ENCODE measurements at places on chromosomes 4 and X. TPM values are rescaled to one million over a fixed set of nuclear protein-coding genes. Genes with fewer than 3 reads are reported as not detected.

TLR3 gene
- 1.9 TPM for polyA plus RNA-seq

TLL1 gene
- polyA plus RNA-seq = 0.65 TPM

ALB gene
- 179 TPM for polyA plus RNA-seq

MED14 gene
- polyA plus RNA-seq = 7.6 TPM

NSDHL gene
- 4.6 TPM for polyA plus RNA-seq

Data from pancreas (tissue), 10 donors.